T-helper 2 cell treated with Interferon-gamma antibody and Interleukin-4, amounts not matched to agents 5 μg/mL and 100 μg/mL, for 36 hours (primary cell): ENCODE measurements at places on chromosomes 4 and X.

DNA sequence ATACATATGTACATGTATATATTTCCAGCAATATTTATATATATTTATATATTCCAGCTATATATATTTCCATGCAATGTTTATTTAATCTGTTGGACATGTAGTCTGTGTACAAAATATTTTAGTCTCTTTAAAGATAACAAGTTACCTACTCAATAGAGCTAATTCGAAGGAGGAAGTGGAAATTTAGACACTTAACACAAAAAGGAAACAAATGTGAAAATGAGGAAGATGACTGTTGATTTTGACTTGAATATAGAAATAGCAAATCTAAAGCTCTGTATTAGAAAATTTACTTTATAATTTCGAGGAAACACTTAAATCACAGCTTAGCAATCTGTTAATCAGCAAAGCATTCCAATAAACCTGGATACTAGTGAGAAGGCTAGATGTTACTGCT is 1064.4 kb downstream of the PCDH7 start:
- no peak for DNase-seq

DNA sequence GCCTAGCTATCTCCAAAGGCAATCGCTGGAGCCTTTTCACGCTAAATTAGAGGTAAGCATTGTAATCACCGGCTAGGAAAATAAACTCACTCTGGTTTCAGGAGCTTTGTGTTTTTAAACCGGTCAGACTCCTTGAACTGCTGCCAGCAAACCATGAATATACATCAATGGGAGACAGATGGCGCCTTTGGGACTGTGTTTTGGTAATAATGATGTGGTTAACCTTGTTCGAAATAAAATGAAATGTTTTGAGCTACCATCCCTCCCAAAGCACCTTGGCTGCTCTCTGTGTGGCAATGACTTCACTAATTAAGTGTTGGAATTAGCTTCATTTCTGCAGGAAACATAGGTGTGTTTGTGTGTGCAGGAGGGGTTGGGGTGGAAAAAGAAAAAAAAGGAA is 65.3 kb downstream of the CLNK start:
- DNase-seq: no peak

DNA sequence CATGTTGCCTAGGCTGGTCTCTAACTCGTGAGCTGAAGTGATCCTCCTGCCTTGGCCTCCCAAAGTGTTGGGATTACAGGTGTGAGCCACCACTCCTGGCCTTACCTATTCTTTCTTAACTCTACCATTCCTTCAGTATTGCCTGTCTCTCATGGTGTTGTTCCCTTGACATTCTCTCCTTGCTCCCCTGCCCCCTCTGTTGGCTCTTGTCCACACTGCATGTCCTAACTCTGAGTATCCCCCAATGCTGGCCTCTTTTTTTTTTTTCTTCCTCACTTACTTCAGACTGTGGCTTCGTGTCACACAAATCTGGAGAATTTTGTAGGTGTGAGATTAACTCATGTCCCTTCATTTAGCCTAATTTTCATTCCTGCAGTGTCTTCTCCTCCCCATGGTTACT is 22.9 kb upstream of the FRMPD4 start:
- DNase-seq: no peak

- DNase-seq: no peak
Observed at GRCh38 chr4:3241898-3242524, 6.9 kb upstream of the MSANTD1 start.

- DNase-seq: peak; percentile 29
Observed at GRCh38 chr4:113625902-113626301, 135.6 kb downstream of the CAMK2D start.

GRCh38 chr4:41256131-41256739 is 493 bp upstream of the UCHL1 start:
- no peak for DNase-seq

DNA sequence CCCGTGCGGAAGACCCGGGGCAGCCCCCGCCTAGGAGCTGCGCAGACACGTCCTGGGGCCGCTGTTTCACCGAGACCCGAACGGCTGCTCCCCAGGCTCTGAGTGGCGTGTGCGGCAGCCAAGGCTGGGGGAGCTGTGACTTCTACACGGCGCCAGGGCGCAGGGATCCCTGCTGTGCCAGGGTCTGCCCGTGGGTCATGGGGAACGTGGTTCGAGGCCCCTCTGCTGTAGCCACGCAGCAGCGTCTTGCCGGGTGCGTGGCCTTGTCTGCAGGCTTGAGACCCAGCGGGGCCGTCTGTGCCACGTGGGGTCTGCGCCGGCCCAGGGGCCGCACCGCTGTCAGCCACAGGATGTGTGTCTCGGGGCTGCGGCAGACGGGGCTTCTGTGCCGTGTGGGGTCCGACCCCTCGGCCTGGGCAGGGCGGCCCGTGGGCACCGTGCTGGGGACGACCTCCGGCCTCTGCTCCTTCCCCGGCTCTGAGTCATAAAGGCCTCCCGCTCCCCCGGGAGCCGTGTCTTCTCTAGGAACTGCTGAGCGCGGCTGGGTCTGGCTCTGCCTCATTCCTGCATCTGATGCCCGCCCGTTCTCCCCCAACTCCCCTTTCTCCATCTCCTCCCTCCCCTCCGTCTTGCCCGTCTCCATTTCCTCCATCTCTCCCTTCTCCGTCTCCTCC is 12.7 kb upstream of the GTPBP6 start:
- DNase-seq: no peak

- no peak for DNase-seq
Observed at GRCh38 chrX:15856222-15856587, 1.6 kb upstream of the AP1S2 start.
